ENCODE measurements at places on chromosomes 3 and 15. TPM values are rescaled to one million over a fixed set of nuclear protein-coding genes. Genes with fewer than 3 reads are reported as not detected.

Gene LRRC3B
- total RNA-seq, result not detected

Gene ZPLD1
- not detected for total RNA-seq

Gene SLC51B
- total RNA-seq, result not detected

Gene ADGRG7
- not detected for total RNA-seq

Gene ISLR
- not detected for total RNA-seq

Gene ROBO1
- total RNA-seq, result 0.05 TPM

Gene ENTPD3
- total RNA-seq, result not detected

Gene CAMK2N2
- 0.18 TPM for total RNA-seq

Gene RTP3
- total RNA-seq, result not detected
